ENCODE measurements at places on chromosomes 5 and 9.

- DNase-seq, result no peak
These were observed 92.3 kb downstream of the ANKRD33B start for GRCh38 chr5:10655972-10656830.

- no peak for DNase-seq
These were observed 68.3 kb downstream of the DCP2 start for GRCh38 chr5:113044776-113045465.

GRCh38 chr9:126456441-126457174 is 130.0 kb downstream of the MVB12B start:
- DNase-seq, result no peak

DNA sequence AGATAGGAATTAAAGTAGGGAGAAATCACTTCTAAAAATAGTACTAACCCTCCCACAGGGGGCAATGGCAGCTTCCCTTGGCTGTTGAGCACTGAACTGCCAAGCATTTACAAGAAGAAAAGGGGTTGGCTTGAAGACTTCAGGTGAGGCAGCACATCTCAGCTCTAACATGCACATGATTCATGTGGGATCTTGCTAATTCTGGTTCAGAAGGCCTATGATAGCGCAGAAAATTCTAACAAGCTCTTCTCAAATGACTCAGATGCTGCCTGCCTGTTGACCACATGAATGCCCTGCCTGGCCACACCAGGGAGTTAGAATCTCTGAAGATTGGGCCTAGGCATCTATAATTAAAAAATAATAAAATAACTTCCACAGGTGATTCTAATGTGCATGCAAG is 22.6 kb downstream of the CD180 start:
- DNase-seq, result no peak

DNA sequence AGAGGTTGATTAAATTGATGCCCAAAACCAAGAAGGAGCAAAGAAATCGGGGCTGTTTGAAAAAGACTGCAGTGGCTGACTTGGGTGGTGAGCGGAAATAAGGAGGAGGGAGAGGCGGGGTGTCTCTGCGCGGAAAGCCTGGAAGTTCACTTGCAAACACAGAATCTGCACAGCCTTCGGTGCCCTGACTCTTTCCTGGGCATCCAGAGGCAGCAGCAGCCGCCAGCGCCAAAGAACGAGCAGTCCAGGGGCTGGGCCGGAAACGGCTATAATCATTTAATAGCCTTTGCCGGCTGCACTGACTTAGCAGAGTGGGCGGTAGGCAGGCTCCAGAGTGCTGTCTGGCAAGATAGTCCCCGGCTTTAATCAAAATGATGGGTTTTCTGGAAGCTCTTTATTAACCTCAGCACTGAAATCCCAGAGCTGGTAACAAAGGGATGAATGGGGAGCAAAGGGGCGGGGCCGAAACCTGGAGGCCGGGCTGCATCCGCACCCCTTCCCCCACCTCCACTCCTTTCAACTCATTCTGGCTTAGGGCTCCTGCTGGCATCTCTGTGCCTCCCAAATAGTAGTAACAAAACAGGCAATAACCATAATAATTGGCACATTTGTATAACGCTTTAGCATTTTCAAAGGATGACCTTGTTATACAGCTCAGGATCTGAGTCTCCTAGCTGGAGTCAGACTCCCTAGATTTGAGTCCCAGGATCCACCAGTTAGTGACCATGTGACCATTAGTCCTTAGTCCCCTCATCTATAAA is 35.7 kb downstream of the PCDHAC2 start:
- DNase-seq, result no peak

GRCh38 chr5:147411359-147412319 is 98.2 kb downstream of the DPYSL3 start:
- no peak for DNase-seq

DNA sequence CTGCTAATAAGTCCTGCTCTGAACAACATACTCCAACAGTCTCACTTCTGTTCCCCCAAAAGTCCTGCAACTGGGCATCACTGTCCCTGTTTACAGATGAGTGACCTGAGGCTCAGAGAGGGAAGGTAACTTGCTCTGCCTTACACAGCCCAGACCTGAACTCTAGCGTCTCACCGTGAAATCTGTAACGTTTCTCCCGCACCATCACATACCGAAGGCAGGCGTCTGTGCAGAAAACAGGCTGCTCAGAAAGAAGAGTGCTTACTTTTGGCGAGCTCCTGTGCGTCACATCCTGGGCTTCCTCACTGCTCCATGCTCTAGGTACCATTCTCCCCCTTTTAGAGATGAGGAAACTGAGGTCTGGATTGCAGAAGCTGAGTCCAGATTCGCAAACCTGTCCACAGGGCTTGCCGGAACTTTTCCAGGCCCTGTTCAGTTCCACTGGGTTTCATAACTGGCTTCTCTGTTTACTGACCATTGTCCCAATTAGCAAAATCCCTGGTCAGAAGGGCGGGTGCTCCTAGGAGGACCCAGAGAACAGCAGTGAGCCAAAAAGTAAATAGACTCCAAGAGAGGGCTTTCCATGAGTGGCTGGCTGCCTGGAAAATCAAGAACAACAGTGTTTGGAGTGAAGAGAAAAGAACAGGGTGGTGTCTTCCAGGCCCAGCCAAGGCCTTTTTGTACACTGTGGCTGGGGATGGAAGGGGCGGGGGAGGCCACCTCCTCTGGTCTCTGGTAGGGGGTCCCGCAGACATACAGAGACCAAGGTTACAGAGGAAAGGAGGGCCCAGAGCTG is 27.1 kb downstream of the GSN start:
- no peak for DNase-seq

GRCh38 chr9:122294531-122294930 is 29.8 kb downstream of the MRRF start:
- no peak for DNase-seq

- DNase-seq, result no peak
These were observed 1.5 kb upstream of the RETREG1 start for GRCh38 chr5:16618138-16618897.

- DNase-seq, result no peak
These were observed 66.8 kb downstream of the RAB3C start for GRCh38 chr5:58649716-58650115.

GRCh38 chr5:172168311-172168710 is 19.7 kb downstream of the STK10 start:
- DNase-seq, result no peak

DNA sequence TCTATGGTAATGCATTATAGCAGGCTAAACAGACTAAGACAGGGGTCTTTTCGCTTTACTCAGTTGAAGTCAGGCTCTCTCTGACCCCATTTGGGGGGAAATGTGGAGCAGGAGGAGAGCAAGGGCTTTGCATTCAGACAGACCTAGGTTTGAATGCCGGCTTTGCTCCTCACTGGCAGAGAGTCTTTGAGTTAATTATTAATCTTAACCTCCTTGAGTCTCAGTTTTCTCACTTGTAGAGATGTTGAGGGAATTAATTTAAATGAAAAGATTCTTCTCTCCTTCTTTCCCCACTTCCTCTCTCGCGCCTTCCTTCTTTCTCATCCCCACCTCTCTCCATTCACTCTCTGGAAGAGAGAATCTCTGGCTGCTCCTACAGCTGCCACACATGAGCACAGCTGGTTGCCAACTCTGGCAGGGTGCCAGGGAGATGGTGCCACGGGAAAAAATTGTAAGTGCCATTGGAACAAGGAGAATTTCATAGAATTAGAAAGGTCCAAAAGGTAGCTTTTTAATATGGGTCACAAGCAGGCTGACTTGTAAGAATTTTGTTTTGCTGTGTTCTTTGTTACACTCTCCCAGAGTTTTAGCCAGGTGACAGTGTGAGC is 25.2 kb upstream of the GLRA1 start:
- DNase-seq, result no peak

DNA sequence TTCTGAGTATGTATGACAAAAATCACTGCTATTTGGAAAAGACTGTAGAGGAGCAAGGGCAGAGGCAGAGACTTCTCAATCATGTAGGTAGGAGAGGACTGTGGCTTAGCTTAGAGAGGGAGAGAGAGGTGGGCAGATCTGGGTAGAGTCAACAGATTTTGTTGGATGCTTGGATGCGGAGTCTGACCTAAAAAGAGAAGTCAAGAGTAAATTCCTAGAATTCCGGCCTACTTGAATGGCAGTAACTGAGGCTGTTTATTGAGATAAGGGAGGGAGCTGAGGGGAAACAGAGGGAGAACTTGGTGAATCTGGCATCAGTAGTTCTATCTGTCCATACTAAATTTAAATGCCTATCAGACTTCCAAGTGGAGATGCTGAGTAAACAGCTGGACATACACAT is 2.4 kb downstream of the TICAM2 start:
- DNase-seq, result no peak

GRCh38 chr5:171970826-171971225 is 35.6 kb downstream of the FBXW11 start:
- DNase-seq, result no peak

DNA sequence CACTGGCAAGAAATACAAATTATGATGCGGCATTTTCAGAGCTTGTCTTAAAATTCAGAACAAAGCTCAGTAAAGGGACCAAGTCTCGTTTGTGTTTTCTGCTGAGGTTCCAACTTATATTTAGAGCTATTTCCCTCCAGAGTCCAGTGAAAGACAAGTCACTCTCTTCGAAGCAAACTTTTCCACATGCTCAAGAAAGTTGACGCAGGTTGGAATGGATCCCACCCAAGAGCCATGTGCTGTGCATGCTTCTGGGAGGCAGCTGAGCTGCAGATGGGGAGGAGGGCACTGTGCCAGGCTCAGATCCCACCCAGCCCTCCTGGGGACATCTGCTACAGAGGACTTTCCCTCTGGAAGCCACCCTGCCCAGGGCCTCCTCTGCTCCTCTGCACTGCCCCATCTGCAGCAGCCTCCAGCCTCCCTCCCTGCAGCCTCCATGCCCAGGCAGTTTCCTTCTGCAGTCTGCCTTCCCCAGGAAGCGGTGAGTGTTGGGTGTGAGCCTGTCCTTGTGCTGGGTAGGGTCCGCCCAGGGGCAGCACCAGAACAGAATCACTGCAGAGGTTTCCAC is 75.3 kb downstream of the COL23A1 start:
- no peak for DNase-seq

DNA sequence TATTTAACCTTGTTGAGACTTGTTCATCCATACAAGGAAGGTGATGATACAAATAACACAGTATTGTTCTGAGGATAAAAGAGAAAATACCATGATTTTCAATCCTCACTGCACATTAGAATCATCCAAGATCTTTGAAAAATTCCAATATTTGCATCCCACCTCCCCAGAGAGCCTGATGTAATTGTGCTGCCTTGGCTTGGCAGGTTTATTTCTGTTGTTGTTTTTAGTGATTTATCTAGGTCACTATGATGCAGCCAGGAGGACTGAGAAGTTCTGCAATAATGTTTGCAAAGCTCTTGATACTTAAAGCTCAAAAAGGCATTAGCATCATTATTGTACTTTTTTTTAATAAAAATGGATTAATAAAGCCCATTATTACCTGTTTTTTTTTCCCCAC is 67.0 kb upstream of the NMUR2 start:
- no peak for DNase-seq

- no peak for DNase-seq
These were observed 41.7 kb upstream of the CEP72 start for GRCh38 chr5:570446-570845.

DNA sequence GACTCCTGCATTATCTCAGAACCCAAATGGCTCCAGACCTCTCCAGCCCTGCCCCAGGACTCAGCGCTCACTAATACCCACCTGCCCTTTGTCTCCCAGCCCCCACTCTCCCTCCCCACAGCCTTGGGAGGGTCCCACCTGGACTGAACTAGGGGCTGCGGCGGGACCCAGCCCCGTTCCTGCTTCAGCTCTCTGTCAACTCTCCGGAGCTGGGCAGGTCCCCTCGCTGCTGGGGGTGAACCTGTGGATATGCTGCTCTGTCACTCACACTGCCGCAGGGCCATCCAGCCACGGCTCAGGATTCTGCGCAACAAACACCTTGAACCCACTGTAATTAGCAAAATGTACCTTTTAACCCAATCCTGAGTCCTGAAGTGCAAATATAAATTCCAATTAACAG is 36.8 kb downstream of the NDUFS6 start:
- DNase-seq, result no peak

DNA sequence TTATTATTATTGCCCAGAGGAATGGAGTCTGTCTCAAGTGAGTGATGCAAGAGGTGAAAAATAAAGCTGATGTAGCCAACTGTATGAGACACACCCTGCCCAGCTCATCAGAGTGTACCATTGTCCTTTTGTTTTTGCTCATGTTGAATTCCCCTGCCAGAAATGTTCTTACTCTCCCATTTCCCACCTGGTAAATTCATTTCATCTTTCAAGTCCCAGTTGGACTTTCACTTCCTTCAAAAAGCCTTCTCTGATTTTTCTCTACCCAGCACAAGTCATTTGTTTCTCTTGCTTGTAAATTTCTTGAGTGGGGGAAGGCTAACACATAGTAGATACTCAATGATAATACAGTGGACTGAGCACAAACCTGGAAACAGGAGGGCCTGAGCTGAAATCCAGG is 394.5 kb upstream of the ZNF462 start:
- no peak for DNase-seq

- no peak for DNase-seq
These were observed 1389.2 kb upstream of the NUDT12 start for GRCh38 chr5:104951829-104952228.

- DNase-seq, result no peak
These were observed 1012.6 kb downstream of the EFNA5 start for GRCh38 chr5:106658150-106658549.

DNA sequence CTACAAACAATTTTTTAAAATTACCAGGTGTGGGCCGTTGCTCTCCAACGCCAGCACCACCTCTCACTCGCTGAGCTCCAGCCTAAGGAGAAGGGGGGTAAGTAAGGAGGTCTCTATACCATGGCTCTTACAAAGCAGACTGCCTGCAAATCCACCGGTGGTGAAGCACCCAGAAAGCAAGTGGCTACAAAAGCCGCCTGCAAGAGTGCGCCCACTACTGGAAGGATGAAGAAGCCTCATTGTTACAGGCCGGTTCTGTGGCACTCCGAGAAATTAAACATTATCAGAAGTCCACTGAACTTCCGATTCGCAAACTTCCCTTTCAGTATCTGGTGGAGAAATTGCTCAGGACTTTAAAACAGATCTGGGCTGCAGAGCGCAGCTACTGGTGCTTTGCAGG is 46.0 kb downstream of the CDO1 start:
- DNase-seq, result no peak

- no peak for DNase-seq
These were observed 287.4 kb upstream of the ARRDC3 start for GRCh38 chr5:91670563-91670962.

DNA sequence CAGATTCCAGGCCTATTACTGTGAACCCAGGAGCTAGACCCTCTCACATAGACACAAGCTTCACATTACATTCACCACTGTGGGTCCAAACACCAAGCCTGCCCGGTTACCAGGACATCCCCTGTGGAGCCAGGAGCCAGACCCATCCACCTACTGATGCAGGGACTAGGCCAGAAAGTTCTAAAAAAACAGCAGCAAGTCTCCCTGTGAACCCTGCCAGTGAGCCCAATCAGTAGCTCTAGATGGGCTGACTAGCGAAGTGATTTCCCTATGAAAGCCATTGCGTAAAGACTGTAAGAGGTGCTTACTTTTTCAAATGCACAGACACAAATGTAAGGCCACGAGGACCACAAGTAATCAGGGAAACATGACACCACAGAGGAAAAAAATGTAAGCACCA is 352.3 kb downstream of the TMEM161B start:
- DNase-seq, result no peak

All from CD4-positive, alpha-beta T cell treated with Interleukin-4 for 4 hours (primary cell).